ENCODE measurements at places on chromosomes 11 and 22. TPM values are rescaled to one million over a fixed set of nuclear protein-coding genes. Genes with fewer than 3 reads are reported as not detected.

The LINC01488 gene
- not detected for total RNA-seq

The C22orf23 gene
- total RNA-seq: 0.28 TPM

The KCTD14 gene
- total RNA-seq: 0.83 TPM

The MISFA gene
- 1.1 TPM for total RNA-seq

The DDTL gene
- total RNA-seq: 0.36 TPM

The MUC6 gene
- not detected for total RNA-seq

The DMC1 gene
- 0.18 TPM for total RNA-seq

The CKAP5 gene
- 82.8 TPM for total RNA-seq

The C2CD3 gene
- total RNA-seq: 15.0 TPM

The OR5P2 gene
- 0.28 TPM for total RNA-seq

The MS4A12 gene
- total RNA-seq: not detected

The TRIM66 gene
- total RNA-seq: 5.0 TPM

The ART1 gene
- total RNA-seq: not detected

The WT1 gene
- not detected for total RNA-seq

The SCGB1D1 gene
- total RNA-seq: not detected

The TSGA10IP gene
- total RNA-seq: not detected

The PRAME gene
- not detected for total RNA-seq

The TRIM51 gene
- not detected for total RNA-seq

The RAB3IL1 gene
- 0.72 TPM for total RNA-seq

The CDKN1C gene
- 1.6 TPM for total RNA-seq

The SULT4A1 gene
- total RNA-seq: 1.1 TPM

The NELL1 gene
- total RNA-seq: not detected

The CREB3L1 gene
- total RNA-seq: 10.0 TPM

The LGALS12 gene
- total RNA-seq: not detected

The FKBP2 gene
- total RNA-seq: 62.5 TPM

The LRP4 gene
- 4.1 TPM for total RNA-seq

The OMP gene
- total RNA-seq: not detected

The AMPD3 gene
- 8.6 TPM for total RNA-seq
